Activated CD4-positive, alpha-beta memory T cell treated with anti-CD3 and anti-CD28 coated beads for 36 hours (primary cell): ENCODE measurements at places on chromosomes 3 and 15.
A peak's percentile ranks its signal among the peaks of the same experiment; 100 is the strongest.

DNA sequence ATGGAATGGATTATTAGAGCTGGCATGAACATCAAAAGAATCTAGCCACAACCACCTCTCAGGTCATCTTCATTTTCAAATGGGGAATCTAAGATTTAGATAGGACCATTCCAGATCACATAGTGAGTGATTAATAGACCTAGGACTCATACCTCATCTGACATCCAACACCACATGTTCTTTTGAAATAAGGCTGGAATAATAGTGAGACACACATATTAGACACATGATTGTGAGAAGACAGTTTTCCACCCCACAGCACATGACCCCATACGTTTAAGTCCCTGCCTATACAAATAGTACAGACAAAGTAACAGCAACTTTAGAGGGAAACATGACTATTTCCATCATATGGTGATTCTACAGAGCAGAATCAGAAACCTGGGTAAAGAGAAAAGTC, 344.7 kb upstream of the TPRG1 start:
- no peak for DNase-seq

DNA sequence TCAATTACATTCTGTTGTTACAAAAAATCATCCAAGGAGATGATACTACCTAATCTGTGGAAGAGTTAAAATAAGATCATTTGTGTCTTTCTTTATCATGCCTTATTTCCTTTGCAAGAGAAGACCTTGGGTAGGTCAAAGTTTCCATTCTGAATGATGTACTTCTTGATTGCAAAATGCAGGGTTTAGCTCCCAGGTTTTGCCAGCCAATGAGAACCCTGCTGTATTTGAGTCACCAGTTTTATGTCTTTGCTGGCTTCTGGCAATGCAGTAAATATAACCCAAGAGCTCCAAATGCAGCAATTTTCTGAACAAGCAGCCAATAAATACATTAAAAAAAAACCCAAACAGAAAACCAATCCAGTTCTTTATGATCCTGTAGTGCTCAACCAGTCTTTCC, 204.9 kb downstream of the CADPS start:
- no peak for DNase-seq

DNA sequence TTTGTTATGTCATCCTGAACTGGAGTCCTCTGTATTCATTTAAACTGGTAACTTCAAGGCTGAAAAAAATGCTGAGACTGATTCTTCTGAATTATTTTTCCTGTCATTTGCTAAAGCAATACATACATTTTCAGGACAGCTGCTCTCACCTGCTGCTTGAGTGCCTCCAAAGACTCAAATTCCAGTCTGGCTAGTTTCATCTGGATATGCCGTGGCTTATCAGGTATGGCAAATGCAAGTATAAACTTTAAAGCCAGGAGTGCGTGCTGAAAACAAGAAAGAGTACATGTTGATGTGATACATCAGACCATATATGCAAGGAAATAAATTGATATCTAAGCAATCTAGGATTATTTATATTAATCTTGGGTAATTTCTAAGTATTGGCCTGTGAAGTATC, 146.1 kb downstream of the SNRK start:
- DNase-seq = no peak

DNA sequence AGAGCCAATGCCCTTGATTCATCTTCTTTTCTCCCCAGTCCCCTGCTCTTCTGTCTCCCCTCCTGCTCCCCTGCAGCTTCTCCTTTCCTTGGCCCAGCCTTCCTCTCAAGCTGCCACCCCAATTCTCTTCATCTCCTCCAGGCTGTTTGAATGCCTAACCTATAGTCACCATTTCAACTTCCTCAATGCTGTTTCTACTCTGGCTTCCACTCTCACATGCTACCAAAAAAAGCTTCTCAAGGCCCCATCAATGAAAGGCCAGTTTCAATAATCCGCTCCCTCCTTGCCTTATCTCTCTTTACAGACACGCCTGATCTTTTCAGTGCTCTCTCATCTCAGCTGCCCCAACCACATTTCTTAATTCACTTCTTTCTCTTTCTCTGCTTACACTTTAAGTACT, 212.2 kb upstream of the GPR149 start:
- DNase-seq = no peak

DNA sequence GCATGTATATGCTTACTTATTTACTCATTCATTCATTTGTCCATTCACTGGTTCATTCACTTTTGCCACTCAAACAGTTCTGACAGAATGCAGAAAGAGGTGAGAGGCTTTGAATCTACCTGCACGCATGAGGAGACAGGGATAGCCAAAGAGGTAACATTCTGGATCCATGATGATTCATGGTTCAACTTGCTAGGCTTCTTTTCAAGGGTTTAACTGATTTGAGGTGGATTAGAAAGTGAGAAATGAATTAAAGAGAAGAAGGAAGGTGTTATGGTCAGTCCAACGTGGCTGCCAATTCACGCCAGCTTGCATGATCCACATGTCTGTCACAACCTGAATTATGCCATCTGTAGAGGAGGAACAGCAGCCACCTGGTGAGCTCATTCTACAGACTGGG, 260.6 kb downstream of the ARRDC4 start:
- no peak for DNase-seq

- DNase-seq = no peak
These were observed 9.7 kb downstream of the TRPM7 start for GRCh38 chr15:50676799-50677483.

GRCh38 chr3:171172070-171172469, 145.6 kb upstream of the SLC2A2 start:
- DNase-seq = no peak

- DNase-seq = no peak
These were observed 111.2 kb downstream of the EFHB start for GRCh38 chr3:19822805-19823204.

GRCh38 chr3:107579371-107579770, 56.6 kb downstream of the BBX start:
- no peak for DNase-seq

- no peak for DNase-seq
These were observed 114.2 kb upstream of the THRB start for GRCh38 chr3:24608701-24609390.

- DNase-seq = peak; percentile 81
These were observed 58.4 kb downstream of the MAP6D1 start for GRCh38 chr3:183766745-183767606.

DNA sequence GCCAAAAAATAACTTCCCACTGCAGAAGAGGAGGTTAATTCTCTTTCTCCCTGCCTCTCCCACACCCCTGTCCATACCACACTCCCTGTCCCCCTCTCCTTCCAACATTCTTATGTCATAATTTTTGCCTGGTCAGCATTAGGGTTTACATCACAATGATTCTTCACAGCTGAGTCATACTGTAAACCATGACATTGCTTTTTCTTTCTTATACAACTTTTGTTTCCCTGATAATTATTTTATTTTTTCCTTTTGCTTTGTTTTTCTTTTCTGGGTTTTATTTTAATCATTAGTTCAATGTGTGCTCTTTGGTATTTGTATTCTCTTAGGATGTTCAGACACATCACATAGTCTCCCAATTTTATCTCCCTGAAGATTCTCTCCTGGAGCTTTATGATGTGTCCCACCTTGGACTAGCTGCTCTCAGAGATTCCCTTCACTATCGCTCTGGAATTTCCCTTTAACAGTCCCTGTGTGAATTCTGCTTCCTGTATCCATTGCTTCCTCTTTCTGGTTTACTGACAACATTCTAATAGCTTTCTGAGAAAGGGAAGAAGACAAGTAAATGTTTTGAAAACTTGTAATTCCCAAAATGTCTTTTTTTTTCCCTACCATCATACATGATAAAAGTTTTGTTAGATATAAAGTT, 70.7 kb downstream of the SOX2 start:
- no peak for DNase-seq

GRCh38 chr3:61057464-61057863, 193.8 kb downstream of the FHIT start:
- DNase-seq = no peak

- DNase-seq = no peak
These were observed 570 bp downstream of the SACM1L start for GRCh38 chr3:45689787-45690145.

GRCh38 chr3:58623478-58623877, 43.1 kb downstream of the FAM3D start:
- no peak for DNase-seq

DNA sequence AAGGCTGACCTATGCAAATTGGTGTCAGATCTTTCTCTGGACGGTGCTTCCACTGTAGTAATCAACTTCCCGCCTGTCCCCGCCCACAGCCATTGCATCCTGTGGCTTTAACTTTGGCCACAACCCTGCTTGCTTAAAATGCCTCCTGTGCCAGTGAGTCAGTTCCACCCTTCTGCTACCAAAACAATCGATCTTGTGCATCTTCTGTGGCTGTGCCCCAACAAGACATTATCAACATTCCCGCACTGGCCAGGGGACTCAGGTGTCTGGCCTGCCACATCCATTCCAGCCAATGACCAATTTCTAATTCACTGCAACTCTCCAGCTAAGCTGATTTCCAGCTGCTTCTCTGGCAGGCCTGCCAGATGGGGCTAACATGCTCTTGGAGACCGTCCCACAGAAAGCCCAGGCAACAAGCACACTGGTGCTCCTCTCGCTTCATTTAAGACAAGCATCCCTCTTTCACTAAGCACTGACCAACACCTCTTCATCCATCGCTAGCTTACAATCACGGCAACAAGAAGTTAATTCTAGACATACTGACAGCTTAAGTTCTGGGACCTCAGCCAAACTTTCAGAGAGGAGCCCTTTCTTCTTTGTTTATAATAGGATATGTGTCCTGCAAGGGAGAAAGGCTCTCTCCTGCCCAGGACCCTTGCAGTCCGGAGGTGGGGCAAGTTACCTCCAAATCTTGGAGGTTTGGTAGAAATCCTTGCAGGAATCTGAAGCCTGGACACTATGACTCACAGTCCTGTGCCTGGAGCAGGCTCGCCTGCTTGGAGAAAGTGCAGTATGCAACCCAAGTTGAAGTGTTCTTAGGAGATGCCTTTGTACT, 6.7 kb downstream of the CA12 start:
- peak; percentile 81 for DNase-seq

DNA sequence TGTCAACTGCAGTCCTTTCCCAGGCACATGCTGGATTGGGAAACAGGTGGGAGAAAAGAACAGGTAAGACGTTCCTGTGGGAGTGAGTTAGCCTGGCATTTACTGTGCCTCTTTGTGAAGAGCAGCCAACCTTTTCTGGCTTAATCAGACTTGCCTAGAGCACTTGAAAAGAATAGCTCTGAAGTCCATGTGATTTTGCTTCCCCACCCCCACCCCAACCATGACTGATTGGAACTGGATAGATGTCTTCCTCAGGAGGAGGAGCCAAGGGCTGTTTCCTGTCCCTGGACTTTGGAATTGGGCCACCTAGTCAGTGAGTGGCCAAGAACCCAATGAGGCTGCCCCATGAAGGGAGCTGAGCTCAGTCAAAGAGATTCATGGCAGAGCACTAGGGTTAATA, 4.7 kb upstream of the TMEM41A start:
- DNase-seq = no peak

GRCh38 chr15:54841701-54842305, 354.9 kb downstream of the RSL24D1 start:
- DNase-seq = no peak

GRCh38 chr3:184757022-184757651, 45.3 kb upstream of the MAGEF1 start:
- DNase-seq = no peak

- DNase-seq = no peak
These were observed 95.2 kb downstream of the SEMA6D start for GRCh38 chr15:47812470-47812999.

- no peak for DNase-seq
These were observed 121.5 kb upstream of the FGF7 start for GRCh38 chr15:49301562-49301961.

DNA sequence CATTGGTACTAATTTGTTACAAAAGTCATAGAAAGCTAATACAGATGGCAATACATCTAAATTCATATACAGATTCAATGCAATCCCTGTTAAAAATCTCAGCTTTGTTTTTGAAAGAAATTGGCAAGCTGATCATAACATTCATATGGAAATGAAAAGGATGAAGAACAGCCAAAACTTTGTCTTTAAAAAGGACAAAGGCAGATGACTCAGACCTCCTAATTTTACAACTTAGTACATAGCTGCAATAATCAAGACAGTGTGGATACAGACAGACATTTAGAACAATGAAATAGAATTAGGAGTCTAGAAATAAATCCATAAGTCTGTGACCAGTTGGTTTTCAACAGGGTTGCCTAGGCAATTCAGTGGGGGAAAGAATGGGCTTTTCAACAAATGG, 63.3 kb downstream of the AQP9 start:
- DNase-seq = no peak

- DNase-seq = no peak
These were observed 121.4 kb downstream of the KLHL25 start for GRCh38 chr15:85673326-85673725.

DNA sequence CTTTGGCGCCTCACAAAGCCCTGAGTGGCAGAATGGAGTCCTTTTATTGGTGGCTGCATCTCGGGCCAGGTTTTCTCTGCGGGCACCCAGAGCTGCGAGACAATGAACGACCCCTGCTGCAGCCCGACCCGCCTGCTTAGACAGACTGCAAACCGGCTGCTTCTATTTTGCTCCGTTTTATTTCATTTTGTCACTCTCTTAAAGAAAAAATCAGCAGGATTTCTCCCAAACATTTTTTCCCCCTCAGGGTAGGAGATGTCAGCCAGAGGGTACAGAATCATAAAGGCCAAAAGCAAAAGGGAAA, 64.8 kb downstream of the OXNAD1 start:
- no peak for DNase-seq

- DNase-seq = no peak
These were observed 47.8 kb downstream of the CTXND1 start for GRCh38 chr15:80204231-80204630.

DNA sequence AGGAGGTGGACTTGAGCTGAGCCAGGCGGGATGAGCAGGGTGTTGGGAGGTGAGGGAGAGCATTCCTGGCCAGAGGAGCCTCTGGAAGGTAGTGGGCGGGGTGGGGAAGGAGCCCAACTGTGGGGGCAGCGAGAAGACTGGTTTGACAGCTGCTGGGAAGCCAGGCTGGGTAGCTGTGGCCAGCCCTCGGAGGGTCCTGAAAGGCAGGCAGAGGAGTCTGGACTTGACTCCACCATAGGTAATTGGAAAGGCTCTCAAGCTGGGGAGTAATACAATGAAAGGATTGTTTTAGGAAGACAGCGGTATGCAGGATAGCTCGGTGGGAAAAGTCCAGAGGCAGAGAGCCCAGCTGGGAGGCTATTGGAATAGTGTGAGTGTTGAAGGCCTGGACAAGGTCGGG, 17.2 kb downstream of the EPHB3 start:
- no peak for DNase-seq

DNA sequence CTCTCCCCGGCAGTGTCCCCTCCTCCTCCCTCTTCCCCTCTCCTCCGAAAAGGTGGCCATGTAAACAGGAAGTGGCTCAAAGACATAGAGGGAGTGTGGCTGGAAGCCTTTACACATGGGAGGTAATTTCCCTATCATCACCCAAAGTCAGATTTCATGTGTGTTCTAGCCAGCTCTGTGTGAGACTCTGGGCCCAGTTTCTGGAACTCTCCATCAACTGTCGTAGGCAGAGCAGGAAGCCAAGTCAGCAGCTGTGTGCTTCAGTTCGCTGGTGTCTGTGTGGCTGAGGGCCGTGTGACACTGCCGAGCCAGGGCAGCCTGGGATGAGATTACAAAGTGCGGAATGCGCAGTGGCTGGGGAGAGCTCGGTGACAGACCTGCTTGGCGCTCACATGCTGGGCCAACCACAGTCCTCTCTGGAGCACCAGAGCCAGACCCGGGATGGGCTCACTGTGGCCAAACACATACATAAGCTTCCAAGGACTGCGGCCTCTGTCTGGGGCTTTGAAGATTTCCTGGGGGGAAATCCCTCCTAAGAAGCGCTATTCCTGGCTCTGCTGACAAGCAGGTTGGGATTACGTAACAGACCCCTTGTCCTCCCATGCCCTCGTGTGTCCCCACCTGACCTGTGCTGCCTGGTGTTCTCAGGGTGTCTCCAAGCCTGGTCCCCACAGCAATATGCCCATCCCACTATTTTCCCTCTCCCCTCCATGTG, 50.7 kb downstream of the UMPS start:
- DNase-seq = no peak
